Stimulated activated naive CD4-positive, alpha-beta T cell treated with Interleukin-2 at 50 U/mL for 16 hours (primary cell): ENCODE measurements at places on chromosomes 2 and 18.
A peak's percentile ranks its signal among the peaks of the same experiment; 100 is the strongest.

- no peak for DNase-seq
These were observed 108.4 kb upstream of the LMAN1 start for GRCh38 chr18:59467497-59467896.

DNA sequence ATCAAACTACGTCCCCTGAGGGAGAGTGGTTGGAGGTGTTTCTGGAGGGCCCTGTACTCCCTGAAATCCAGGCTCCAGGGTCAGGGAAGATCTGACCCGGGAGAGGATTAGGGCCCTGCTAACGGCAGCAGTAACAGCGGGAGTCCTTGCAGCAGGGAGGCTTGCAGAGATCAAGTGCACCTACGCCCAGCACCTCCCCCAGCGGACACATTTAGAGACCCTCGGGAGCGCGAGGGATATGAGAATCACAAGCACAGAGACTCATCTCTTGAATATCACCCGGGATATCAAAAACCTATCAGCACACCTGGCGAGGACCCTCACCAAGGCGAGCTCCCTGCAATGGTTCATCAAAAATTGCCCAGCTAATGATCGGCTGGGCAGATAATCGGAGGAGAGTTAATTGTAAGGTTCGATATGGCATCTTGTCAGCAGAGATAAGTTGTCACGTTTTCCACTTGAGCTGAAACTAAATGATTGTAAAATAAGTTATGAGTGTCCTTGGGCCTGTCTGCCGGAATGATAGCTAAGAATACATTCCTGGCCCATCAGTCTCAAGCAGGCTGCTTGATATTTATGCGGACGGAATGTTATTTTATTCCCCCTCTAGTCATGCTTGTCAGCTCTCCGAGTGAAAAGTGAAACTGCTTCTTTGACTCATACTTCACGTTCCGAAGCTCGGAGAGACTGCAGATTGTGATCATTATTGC is 209.8 kb downstream of the GBX2 start:
- DNase-seq: no peak

DNA sequence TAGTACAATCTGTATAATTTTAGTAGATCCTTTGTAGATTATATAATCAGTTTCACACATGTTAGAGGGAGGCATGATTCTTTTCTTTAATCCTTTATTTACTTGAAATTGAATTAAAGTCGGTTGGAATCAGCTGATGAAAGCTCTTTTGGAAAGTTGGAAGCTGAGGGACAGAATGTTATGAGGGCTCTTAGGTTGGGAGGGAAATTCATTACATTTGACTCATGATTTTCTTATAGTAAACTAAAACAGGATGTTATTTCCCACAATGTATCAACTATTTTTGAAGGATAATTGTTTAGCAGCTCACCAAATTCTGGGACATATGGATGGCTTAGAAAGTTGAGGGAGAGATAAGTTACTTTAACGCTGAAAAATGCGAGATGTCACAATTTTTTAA is 52.7 kb upstream of the TMEFF2 start:
- no peak for DNase-seq

DNA sequence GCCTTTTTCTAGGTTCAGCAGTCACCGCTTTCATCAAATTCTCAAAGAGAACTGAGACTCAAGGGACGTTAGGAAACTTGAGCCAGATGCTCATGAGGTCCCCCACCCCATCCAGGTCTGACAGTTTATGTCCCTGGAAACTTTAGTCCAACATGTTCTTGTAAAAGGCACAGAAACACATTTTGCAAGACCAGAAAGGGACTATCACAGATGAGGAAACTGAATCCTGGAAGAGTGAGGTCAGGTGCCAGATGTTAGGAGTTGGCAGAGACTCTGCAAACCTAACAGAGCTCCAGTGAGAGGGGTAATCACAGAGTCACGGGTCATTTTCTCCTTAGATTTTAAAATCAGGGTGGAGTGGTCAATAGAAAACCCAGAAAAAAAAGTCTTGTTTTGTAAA is 76.6 kb downstream of the RDH14 start:
- DNase-seq: no peak

GRCh38 chr2:85049236-85049635 is 78.3 kb downstream of the KCMF1 start:
- DNase-seq: no peak

DNA sequence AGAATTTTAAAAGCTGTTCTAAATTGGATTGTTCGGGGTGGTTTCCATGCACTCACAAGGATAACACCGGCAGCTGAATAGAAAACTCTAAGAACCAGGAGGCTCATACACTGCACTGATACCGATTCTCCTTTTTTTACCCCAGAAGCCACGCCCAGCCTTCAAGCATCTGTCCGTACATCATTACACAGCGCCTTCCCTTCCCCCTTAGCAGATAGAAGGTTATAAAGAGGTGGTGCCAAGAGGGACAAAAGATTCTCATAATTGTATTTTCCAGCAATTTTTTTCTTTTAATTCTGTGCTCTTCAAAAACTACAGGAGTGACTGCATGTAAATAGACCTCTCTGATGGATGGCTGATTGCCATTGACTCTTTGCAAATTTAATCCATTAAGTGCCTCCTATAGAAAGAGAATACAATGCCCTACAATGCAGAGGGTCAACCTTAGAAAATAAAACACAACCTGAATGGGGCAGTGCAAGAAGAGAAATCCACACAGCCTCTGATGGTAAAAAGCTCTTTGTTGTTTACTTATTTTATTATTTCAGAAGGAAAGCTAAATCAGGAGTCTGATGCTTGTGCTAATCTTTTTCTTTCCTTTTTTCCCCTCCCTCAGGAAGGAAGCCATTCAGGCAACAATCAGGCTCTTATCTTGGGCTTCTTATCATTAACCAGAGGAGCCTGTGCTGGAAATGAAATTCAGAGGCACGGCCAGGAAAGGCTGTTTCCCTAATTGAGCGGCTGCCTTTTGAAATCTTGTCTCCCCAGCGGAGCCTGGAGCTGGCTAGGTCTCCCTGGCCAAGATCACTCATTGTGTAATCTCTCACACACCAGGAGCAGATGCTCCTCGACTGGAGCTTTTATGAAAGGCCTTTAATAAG is 198.9 kb upstream of the NABP1 start:
- DNase-seq: no peak

- no peak for DNase-seq
These were observed at the start of gene SCYGR6 for GRCh38 chr2:227724394-227725039. Gene SCYGR6, minus strand, starts transcription at chr2:227724757. Its CDS starts 0 bp downstream, at chr2:227724757.

DNA sequence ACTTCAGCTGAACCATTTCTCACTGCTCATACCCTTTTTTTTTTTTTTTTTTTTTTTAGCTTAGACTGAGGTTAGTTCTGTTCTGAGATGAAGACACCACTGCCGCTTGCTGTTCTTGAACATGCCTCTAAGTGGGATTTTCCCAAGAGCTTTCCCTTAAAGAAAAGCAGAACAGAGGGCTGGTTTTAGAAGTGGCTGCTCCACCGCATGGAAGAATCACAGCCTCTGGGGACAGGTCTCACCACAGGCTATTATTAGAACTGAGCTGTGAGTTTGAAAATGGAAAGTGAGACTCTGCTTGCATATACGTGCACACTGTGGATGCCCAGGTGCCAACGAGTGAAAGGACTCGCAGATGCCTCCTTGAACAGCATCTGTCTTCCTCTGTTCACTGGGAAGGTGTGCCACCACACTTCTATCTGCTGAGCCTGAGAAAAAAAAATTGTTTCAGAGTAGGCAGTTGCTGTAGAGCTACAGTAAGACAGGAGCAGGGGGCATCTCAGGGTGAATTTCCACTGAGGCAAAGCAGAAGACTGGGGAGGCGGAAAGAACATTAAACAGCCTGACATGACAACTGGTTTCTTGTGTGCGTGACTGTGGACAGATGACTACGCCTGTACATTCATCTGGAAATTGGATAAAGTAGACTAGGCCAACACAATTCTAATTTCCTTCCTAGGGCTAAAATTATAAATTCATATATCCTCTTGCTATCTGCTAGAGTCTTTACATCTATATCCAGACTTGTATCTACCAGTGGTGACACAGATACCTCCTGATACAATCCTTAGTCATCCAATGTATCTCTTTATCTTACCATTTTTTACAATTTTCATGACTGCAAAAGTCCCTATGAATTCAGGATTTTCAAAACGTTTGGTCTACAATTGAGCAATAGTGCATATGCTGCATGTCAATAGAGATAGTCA is 1045.7 kb upstream of the CELF4 start:
- no peak for DNase-seq

DNA sequence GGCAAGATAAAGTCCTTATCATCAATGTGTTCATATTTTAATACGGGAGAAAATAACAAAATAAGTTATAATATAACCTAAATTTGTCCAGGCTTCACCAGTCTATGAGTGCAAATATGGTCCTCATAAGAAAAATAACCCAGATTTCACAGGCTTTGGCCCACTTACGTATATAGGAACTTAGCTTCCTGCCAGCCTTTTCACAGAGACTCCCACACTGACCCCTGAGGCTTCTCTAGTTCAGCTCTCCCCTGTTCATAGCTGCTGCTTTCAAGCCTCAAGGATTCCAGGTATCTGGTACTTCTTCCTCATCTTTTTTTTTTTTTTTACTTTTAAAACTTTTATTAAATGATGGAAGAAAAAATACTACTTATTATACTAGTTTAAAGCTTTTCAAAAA is 74.9 kb upstream of the PELI1 start:
- no peak for DNase-seq

GRCh38 chr2:234754126-234754525 is 197.7 kb upstream of the SH3BP4 start:
- DNase-seq: no peak

GRCh38 chr18:51559902-51560287 is 362.4 kb upstream of the MEX3C start:
- no peak for DNase-seq

GRCh38 chr2:141493936-141494335 is 636.9 kb downstream of the LRP1B start:
- no peak for DNase-seq

GRCh38 chr2:21836719-21837118 is 713.0 kb downstream of the TDRD15 start:
- DNase-seq: no peak

- DNase-seq: no peak
These were observed 128.4 kb upstream of the CBLN2 start for GRCh38 chr18:72672364-72673184.

- peak; percentile 12 for DNase-seq
These were observed 103.7 kb upstream of the TAF1B start for GRCh38 chr2:9739531-9739964.

DNA sequence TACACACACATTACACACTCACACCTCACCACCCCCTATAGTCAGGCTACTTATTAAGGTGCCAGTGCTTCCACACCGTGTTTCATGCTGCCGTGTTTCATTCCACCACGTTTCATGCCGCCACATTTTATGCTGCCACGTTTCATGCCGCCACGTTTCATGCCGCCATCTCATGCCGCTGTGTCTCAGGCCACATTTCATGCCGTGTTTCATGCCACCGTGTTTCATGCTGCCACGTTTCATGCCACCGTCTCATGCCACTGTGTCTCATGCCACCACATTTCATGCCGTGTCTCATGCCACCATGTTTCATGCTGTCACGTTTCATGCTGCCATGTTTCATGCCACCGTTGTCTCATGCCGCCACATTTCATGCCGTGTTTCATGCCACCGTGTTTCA is 65.1 kb downstream of the MBOAT2 start:
- DNase-seq: no peak

GRCh38 chr2:24315669-24316068 is 44.7 kb downstream of the ITSN2 start:
- no peak for DNase-seq

DNA sequence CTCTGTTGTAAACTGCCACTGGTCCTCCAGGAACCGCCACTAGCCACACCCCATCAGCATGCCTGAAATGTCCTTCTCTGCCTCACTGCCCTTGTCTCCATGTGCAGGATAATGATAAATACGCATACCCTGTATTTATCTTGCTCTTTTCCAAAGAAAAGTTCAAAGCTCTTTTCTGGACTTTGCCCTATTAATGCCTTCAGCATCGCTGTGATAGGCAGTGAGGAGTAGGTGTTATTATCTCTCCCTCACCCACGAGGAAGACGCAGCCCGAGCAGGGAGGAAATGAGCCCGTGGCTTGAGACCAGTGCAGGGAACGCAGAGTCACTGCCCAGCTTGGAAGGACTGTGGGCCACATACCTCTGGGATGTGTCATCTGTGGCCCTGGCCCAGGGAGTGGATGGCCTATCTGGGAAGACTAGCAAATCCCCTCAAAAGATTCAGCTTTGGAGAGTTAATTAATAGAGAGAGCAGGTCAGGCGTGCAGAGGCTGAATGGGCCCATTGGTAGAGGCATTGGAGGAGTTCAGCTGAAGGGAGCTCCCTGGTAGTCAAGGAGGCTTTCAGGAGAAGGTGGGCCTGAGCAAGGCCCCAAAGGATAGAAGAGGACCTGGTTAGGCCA is 39.5 kb upstream of the MCFD2 start:
- no peak for DNase-seq

DNA sequence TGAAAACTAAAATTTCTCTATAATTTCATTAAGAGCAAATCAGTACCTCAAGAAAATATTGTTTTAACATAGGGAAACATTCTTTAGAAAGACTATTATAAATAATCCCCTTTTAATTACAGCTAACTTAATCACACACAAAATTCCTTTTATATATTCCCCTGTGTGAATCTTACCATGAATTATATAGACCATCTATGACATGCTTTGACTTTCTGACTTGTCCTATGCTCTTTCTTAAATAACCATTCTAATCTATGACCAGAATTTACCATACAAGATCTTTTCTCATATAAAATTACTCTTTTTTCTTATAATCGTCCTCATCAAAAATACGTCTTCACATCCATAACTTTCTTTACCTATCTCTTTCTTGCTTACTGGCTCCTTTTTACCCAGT is 824.2 kb upstream of the FAM98A start:
- no peak for DNase-seq

GRCh38 chr2:75775311-75775823 is 64.7 kb upstream of the GCFC2 start:
- DNase-seq: no peak

DNA sequence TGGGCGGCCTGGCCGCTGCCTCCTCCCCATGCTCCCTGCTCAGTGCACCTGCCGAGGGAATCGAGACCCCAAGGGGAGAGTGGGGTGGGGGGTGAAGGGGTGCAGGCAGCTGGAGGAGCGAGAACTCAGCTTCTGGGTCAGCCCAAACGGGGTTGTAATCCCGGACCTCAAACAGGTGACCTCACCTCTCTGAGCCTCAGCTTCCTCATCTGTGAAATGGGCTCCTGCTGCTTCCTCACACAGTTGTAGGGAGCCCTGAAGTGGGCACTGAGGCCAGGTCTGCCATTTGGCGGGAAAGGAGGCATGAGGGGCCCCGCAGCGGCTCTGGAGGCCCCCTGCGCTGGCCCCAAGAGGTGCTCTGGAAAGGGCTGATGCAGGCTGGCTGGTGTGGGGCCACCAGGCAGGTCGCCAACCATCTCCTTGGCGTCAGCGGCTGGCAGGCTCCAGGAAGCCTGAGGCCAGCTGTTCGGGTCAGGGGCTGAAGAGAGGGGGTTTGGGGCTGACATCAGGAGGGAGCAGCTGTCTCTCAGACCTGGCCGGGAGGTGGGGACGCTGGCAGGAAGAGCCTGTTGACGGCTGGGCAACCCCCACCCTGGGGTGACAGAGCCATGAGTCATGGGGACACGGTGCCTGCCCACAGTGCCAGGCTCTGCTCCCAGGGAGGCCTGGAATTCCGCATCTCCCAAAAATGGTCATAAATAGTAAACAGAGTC is 4.9 kb downstream of the KLHL30 start:
- no peak for DNase-seq
